GM12878 (cell line): ENCODE measurements at places on chromosomes 1 and 21.

- DNase-seq, result no peak
Observed at GRCh38 chr1:29801561-29801973, 565.2 kb downstream of the PTPRU start.

DNA sequence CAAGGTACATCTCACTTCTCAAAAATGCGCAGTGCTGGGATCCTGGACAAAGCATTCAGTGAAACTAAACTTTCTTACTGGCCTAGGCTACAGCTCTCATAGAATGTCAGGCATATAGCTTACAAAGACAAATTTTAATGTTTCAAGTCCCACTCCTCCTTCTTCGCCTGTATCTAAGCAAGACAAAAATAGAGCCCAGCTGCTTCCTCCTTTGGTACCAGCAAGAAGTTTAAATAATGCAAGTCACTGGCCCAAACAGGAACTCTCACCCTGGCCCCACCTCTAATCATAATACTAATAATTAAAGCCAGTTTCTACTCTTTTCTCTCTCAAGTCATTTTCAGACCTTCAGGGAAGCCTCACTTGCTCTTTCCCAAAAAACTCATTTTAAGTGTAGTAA lies 1267.9 kb downstream of the MRPL39 start:
- no peak for DNase-seq

- no peak for DNase-seq
Observed at GRCh38 chr1:51907079-51907702, 28.7 kb upstream of the NRDC start.

DNA sequence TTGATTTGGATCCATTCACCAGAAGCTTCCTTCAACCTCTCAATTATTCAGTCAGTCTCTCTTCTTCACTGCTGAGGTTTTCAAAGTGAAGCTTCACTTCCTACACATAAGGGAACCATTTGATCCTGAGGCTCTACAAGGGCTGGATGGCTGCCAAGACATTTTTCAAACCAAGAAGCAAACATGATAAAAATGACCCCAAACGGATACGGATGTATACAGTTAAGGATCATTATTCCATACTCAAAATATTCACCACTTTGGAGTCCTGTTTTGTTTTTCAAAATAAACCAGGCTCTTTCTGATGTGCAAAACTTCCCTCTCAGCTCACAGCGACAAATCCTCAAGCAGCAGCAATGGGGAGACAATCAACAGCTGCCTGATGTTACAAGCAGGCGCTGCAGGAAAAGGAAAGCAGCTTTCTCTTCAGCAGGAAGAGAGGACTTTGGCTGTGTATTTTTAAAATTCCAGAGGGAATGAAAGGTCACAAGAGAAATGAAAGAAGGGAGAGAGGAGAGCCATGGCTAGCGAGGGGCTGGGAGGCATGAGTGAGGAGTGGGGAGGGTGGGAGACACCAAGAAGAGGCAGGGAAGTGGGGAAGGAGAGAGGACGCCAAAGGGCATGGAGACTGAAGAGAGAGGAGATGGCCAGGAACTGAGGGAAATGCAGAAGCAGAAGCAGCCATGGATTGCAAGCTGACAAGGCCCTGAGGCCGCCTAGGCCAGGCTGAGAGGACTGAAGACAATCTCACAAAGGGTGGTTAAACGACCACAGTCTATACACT lies 145.4 kb downstream of the SLC45A1 start:
- no peak for DNase-seq

- no peak for DNase-seq
Observed at GRCh38 chr21:43034826-43035225, 40.8 kb downstream of the CBS start.

- DNase-seq, result peak; percentile 31
Observed at GRCh38 chr1:64136752-64137411, 66.5 kb upstream of the UBE2U start.

DNA sequence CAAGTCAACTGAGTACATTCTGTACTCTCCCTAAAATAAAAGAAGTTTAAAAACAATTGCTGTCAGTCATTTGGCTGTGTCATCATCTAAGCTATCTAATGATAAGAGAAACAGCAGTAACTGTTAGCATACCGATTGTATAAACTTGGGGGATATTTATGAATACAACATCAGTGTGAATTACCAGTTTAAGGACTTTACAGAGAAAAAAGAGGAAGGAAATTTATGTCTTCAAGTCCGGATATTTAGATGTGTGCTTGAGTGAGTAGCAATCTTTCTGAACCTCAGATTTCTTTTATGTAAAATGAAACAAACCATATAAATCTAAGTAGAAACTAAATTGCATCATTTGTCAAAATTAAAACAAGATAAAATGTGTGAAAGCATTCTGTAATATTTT lies 1557.0 kb downstream of the MRPL39 start:
- no peak for DNase-seq

DNA sequence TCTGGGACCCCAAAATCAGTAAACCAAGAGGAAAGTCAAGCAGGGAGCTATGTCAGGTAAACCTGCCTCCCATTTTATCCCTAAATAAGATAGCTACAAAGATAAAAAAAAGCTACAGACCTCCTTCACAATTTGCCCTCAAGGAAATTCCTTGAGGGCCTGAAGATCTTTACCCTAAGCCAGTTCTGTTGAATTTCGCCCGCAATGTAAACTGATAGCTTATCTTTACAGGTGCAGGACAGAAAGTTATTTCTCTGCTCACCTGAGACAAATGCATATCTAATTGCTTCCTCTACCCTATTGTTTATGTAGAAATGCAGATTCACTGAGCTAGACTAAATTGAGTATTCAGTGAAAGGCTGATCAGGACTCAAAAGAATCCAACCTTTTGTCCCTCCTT lies 153.4 kb upstream of the CHRM3 start:
- no peak for DNase-seq

DNA sequence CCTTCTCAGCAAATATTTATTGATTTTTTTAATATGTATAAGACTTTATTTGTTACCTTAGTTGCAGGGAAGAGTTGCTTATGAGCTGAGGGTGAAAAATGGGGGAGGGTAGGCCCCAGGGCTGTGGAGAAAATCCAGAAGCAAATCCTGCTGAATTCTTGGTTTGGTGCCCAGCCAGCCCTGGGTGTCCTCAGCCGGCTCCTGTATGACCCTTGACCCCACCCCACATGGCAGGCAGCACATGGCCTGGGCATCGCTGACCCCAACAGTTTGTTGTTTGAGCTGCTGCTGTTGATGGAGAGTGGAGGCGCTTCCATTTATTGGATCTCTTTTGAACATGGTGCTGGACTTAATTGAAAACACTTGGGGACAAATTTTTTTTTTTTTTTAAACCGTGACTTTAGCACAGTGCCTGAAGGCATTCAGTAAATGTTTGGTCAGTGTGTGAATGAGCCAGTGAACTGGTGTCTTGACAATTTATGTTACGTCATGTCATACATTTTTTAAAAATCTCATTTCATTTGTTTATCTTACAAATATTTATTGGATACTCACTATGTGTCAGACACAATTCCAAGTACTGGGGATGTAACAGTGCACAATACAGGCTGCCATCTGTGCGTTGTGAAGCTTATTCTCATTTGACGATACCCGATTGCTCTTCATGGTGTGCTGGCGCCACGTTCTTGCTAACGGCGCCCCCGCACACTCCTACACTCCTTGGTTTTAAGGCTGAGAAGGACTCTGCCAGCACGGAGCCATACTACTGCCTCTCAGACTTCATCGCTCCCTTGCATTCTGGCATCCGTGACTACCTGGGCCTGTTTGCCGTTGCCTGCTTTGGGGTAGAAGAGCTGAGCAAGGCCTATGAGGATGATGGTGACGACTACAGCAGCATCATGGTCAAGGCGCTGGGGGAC lies 98.8 kb downstream of the MTR start:
- no peak for DNase-seq

DNA sequence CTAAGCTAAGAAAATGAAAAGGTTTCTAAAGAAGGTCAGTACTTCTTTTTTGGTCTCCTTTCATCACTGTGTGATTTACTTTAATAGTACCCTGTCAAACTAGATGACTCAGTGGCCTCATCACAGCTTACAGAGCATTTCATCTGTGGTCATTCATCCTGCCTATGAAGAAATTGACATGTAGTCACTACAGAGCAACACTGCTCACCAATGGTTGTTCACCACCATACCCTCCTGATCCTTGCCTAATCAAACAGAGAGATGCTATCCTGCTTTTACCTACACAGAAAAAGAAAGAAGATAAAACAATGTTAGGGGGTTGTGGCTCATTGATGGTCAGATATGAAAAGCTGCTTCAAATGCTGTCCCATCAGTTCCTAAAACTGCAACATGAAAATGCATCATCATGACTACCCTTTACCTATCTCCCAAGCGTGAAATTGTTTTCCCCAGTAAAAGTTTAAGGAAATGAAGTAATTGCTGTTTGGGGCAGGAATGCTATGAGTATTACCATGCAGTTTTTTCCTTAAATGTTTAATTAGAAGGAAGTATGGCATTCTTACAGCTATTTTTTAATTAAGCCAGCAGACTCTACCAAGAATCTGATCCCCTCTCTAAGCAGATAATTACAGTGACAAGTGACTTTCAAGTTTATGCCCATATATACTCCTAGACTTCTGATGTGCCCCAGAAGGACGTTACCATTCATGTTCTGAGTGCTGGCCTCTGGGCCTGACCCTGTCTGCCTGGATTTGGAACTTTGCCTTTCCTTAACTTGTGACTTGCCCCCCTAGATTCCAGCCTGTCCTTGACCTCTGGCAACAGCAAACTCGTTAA lies 46.1 kb upstream of the FBXO28 start:
- DNase-seq, result no peak
